ENCODE measurements at places on chromosomes 6 and 20. TPM values are rescaled to one million over a fixed set of nuclear protein-coding genes. Genes with fewer than 3 reads are reported as not detected.

GINS1 gene
- total RNA-seq: 8.3 TPM

NKX2-2 gene
- not detected for total RNA-seq

CPNE5 gene
- total RNA-seq: 0.76 TPM

TMC2 gene
- not detected for total RNA-seq

TGM3 gene
- 0.39 TPM for total RNA-seq

SULF2 gene
- 48.5 TPM for total RNA-seq

REM1 gene
- total RNA-seq: 0.76 TPM

TEAD3 gene
- total RNA-seq: 7.2 TPM

SAMD10 gene
- total RNA-seq: 0.65 TPM

NELFCD gene
- 42.6 TPM for total RNA-seq

BMP6 gene
- 4.2 TPM for total RNA-seq

KIAA1755 gene
- total RNA-seq: 2.0 TPM

PDE7B gene
- total RNA-seq: 25.7 TPM

NOL7 gene
- total RNA-seq: 52.9 TPM

HMGCLL1 gene
- total RNA-seq: not detected

CD109 gene
- total RNA-seq: 176 TPM

TRAPPC3L gene
- total RNA-seq: 0.11 TPM

SLC32A1 gene
- total RNA-seq: not detected

EYA2 gene
- total RNA-seq: 1.8 TPM

NT5DC1 gene
- total RNA-seq: 11.7 TPM

WASF1 gene
- total RNA-seq: 14.7 TPM

SNAP91 gene
- 0.52 TPM for total RNA-seq

MUC22 gene
- total RNA-seq: not detected

KCNQ2 gene
- not detected for total RNA-seq

NRN1 gene
- 142 TPM for total RNA-seq

PCSK2 gene
- total RNA-seq: not detected

SLC4A11 gene
- 1.2 TPM for total RNA-seq

LZTS3 gene
- 2.9 TPM for total RNA-seq

NEURL2 gene
- total RNA-seq: 2.7 TPM

MOG gene
- not detected for total RNA-seq

GRM4 gene
- total RNA-seq: 0.11 TPM

ZC3H12D gene
- total RNA-seq: 1.3 TPM

ZFP57 gene
- total RNA-seq: not detected

TFAP2A gene
- total RNA-seq: 0.39 TPM

NKX2-4 gene
- total RNA-seq: not detected

GPX5 gene
- total RNA-seq: not detected

SPEF1 gene
- 0.22 TPM for total RNA-seq

TXLNB gene
- total RNA-seq: 1.1 TPM

PRL gene
- total RNA-seq: 0.11 TPM

VTA1 gene
- 77.0 TPM for total RNA-seq

MUC21 gene
- total RNA-seq: not detected

SLC17A1 gene
- not detected for total RNA-seq

SMPDL3A gene
- total RNA-seq: 15.1 TPM

SCRT2 gene
- total RNA-seq: not detected

PTK6 gene
- total RNA-seq: 0.13 TPM

ECT2L gene
- total RNA-seq: 0.11 TPM

SNX9 gene
- total RNA-seq: 129 TPM

MYMX gene
- total RNA-seq: not detected

IL17F gene
- not detected for total RNA-seq

OR2B6 gene
- total RNA-seq: not detected

IP6K3 gene
- total RNA-seq: not detected

LAMA2 gene
- total RNA-seq: 30.3 TPM

PPARD gene
- 9.0 TPM for total RNA-seq
